Stimulated activated CD4-positive, alpha-beta T cell treated with anti-CD3 and anti-CD28 coated beads, Interleukin-1b, Interleukin-23, amount 100 ng/mL, for 1 hour (primary cell): ENCODE measurements at places on chromosomes 5 and 9.

GRCh38 chr9:90469435-90469834 is 173.2 kb downstream of the DIRAS2 start:
- no peak for DNase-seq

GRCh38 chr5:43227655-43228054 is 35.6 kb downstream of the NIM1K start:
- no peak for DNase-seq

DNA sequence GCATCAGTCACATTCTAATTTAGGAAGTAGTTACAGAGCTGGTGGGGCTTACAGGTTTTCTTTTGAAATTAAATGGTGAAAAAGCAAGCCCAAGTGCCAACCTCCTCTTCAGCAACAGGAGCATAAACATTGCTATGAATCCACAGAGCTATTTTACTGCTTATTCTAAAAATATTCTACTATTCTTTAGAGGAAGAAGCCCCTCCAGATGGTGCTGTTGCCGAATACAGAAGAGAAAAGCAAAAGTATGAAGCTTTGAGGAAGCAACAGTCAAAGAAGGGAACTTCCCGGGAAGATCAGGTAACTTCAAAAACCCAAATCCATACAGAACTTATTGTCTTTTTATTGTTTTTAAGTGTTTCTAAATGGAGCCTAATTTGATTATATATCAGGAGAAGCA is 202.8 kb downstream of the CWC27 start:
- DNase-seq, result no peak

GRCh38 chr9:89160806-89161205 is 17.8 kb downstream of the SHC3 start:
- DNase-seq, result no peak

GRCh38 chr9:19903076-19903475 is 114.2 kb upstream of the SLC24A2 start:
- no peak for DNase-seq

GRCh38 chr9:5532790-5533189 is 22.5 kb downstream of the PDCD1LG2 start:
- DNase-seq, result no peak

GRCh38 chr9:74554751-74555419 is 57.8 kb downstream of the RORB start:
- no peak for DNase-seq

GRCh38 chr5:10091701-10092100 is 158.0 kb downstream of the ATPSCKMT start:
- no peak for DNase-seq

DNA sequence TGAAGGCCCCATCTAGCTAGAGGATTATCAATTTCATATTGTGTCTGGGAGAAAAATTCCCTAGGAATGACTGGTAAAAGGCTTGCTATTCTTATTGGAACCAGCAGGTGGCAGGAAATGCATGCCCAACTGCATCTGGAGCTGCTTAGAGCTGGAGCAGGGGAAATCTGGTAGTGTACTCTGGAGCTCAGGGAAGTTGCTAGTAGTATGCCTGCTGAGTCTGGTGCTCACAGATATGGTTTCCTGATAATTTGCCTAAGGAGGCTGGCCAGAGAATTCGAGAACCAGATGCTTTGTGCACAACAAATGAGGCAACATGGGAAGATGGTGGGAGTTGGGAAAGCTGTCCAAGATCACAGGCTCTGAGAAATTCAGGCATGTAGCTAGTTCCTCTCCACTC is 53.7 kb downstream of the G3BP1 start:
- DNase-seq, result peak; percentile 2

- DNase-seq, result no peak
Observed at GRCh38 chr9:128178806-128179431, 12.5 kb downstream of the CIZ1 start.

DNA sequence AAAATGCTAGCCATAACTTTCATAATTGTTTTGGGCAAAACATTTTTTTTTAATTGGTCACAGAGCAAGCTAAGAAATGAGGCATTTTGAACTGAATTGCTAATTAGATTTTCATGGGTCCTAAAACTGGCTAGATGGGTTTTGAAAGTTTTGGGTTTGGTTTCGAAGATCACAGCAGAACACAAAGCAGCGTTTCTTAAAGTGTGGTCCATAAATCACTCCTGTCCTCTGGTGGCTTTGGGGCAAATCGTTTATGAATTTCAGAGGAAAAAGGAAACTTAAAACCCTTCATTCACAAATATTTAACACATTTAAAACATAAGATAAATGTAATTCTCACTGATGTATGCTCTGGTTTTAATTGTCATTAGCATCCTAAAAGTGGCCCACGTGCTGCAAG is 503.7 kb downstream of the SPATA31D1 start:
- DNase-seq, result no peak

- DNase-seq, result no peak
Observed at GRCh38 chr5:28580616-28581015, 1542.2 kb upstream of the CDH9 start.

DNA sequence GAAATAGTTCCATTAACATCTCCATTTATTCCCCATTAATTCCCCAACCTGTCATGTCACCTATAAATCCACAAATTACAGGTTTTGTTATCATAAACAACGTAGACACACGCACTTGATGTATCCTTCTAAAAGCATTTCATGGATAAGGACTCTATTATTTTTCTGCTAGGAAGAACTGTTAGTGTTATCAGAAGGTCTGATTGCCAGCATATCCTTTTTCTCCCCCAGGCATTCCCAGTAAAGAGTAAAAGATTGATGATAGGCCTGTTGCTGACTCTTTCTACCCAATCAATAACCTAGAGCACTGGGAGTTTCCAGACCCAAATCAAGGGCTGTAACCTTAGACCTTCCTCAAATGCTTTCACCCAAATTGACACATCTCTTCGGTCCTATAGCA is 60.8 kb downstream of the RFK start:
- no peak for DNase-seq
